ENCODE measurements at places on chromosomes 12 and 14.

DNA sequence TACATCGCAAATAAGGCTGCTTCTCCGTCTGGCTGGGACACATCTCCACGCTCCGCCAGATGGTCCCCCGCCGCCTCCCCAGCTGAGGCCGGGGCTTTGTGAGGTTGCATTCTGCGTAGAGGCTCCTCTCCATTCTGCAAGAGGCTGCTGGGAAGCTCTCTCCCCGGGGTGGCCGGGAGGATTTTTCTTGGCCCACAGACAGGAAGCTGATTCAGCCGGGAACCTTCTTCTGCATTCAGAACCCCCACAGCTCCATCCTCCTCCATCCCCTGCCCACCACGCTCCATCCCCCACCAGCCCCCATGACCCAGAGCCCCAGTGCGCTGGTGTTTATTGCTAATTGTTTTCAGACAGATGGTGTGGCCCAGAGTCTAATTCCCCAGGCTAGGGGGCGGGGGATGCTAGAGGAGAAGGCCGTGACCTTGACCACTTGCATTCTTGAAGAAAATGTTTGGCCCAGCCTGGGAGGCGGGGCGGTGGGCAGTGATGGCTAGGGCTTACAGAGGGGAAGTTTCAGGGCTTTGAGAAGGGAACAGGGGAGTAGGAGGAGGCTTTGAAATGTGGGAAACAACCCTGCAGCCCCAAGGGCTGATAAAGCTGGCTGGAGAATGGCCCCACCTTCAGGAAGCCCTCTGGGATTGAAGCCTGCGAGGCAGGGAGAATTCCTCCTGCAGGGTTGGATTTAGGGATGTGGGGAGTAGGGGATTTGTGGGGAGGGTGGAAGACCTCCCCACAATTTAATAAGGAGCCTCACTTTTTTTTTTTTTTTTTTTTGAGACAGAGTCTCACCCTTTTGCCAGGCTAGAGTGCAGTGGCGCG, 88.5 kb upstream of the NCOR2 start:
- DNase-seq = no peak

DNA sequence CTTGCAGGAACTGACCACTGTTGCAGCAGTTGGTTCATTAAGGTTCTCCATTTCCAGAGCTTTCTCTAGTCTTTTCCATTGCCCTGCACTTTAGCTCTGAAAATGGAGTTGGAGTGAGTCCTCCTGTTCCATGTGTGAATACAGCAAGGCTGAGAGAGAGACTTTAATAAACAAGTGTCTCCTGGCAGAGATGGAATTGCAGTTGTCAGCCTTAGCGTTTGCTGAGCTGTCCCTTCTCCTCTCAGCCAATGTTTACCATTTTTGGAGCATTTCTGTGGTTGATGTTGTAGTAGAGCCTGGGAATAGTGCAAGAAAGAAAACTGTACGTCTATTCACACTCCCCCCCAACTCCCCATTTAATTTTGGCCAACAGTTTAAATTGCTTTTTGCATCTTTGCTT, 7.5 kb upstream of the MANSC4 start:
- DNase-seq = no peak

GRCh38 chr12:117025481-117026151, 73.6 kb downstream of the TESC start:
- DNase-seq = peak; percentile 91

DNA sequence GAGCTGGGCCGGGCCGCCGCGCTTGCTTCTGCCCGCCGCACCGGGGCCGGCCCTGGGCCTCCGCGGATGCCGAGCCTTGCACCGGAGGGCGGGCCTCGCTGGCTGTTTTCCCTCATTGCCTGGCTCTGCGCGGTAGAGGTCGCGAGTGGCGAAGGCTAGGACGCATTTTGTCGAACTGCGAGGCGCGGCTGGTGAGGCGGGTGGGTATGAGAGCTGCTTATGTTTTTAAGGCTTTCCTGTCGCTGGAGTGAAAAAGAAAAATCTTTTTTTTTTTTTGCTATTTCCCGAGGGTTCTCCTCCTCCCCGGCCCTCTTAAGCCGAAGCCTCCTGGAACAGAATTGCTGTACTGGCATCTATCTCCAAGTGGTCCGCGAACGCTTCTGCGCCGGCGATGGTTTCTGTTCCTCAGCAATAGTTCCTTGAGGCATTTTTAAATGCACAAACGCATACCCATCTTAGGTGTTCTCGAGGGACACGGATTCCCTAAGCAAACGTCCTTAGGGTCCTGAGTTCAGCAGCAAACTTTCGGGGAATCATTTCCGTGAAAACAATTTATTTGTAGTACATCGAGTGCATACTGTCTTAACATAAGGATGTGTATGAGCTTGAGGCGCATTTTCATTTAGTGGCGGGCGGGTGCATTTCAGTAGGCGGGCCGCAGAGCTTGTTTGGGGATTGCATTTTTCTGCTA, 631 bp downstream of the RESF1 start:
- peak; percentile 64 for DNase-seq

DNA sequence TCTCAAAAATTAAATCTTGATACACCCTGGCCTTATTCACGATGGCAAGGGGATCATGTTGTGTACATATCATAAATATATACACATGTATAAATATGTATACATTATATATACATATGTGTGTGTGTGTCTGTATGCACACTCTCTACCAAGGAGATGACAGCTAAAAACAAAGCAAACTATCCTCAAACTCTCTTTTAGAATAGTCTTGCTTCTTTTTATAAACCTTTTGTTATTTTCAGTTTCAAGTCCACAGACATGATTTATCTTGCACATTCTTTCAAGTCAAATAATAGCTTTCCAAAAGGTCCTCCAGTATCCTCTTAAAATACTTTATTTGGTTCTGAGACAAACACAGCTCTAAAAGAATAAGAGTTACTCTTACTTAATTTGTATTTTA, 8.4 kb downstream of the ANO6 start:
- DNase-seq = no peak
